Endodermal cell (in vitro differentiated cells): ENCODE measurements at places on chromosomes 3 and 15. TPM values are rescaled to one million over a fixed set of nuclear protein-coding genes. Genes with fewer than 3 reads are reported as not detected.

DNA sequence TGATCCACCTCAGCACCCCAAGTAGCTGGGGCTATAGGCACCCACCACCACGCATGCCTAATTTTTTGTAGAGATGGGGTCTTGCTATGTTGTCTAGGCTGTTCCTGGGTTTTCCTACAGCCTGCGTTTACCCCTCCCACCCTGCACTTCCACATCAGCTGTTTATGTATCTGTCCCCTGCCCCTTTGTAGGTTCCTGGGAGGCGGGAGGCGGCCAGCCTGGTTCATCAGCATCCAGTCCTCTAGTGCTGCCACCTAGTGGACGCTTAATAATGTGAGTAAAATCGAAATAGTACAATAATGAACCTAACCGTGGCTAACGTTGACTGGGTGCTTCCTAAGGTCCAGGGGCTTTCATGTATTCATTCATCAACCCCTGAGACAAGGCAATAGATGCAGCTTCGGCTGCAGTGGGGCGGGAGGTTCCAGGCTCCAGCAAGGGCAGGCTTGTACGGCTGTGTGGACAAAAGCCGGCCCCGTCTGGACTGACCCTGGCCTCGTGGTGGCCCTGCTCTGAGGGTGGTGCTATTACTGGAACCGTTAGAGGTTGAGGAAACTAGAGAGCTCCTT lies 1.2 kb upstream of the LCTL start:
- peaks cover 3% of the 10 kb centered on the region for H3K4me1 ChIP-seq
- no peak overlapping the region for H3K4me3 ChIP-seq
- no peaks in the 10 kb centered on the region for H3K27me3 ChIP-seq
- no peaks in the 10 kb centered on the region for H3K36me3 ChIP-seq

Gene ADAMTS9
- 27.5 to 38.0 TPM (median 33.6 TPM) in 3 replicates for total RNA-seq

- H3K27me3 ChIP-seq: no peaks in the 10 kb centered on the region
- H3K36me3 ChIP-seq: no peaks in the 10 kb centered on the region
- H3K4me3 ChIP-seq: no peak overlapping the region
- no peak for DNase-seq
- no peak overlapping the region for H3K27ac ChIP-seq
- H3K4me1 ChIP-seq: no peaks in the 10 kb centered on the region
These were observed 950.1 kb downstream of the FHIT start for GRCh38 chr3:60301142-60301541.

Gene ADAMTS7
- total RNA-seq: 42.5 and 55.8 TPM in 2 replicates

Gene UBAP1L
- 1.5 to 4.3 TPM (median 3.4 TPM) in 3 replicates for total RNA-seq

Gene SYNPR
- total RNA-seq: 0.34 TPM in 1 of 3 replicates, not detected in the others

GRCh38 chr3:194871864-194872668 lies 186.4 kb downstream of the FAM43A start:
- H3K4me3 ChIP-seq: no peak overlapping the region
- H3K4me1 ChIP-seq: peaks cover 7% of the 10 kb centered on the region
- peak; percentile 62 for DNase-seq
- no peaks in the 10 kb centered on the region for H3K27me3 ChIP-seq
- no peaks in the 10 kb centered on the region for H3K36me3 ChIP-seq

Gene HRG
- total RNA-seq: not detected in 2 replicates

Gene CELSR3
- 17.3 and 20.7 TPM in 2 replicates for total RNA-seq

- H3K27me3 ChIP-seq: no peaks in the 10 kb centered on the region
- peaks cover 11% of the 10 kb centered on the region for H3K4me1 ChIP-seq
- no peak for DNase-seq
- H3K36me3 ChIP-seq: no peaks in the 10 kb centered on the region
- H3K27ac ChIP-seq: no peak overlapping the region
- no peak overlapping the region for H3K4me3 ChIP-seq
These were observed 261.7 kb downstream of the SLC9A9 start for GRCh38 chr3:143586576-143586975.

DNA sequence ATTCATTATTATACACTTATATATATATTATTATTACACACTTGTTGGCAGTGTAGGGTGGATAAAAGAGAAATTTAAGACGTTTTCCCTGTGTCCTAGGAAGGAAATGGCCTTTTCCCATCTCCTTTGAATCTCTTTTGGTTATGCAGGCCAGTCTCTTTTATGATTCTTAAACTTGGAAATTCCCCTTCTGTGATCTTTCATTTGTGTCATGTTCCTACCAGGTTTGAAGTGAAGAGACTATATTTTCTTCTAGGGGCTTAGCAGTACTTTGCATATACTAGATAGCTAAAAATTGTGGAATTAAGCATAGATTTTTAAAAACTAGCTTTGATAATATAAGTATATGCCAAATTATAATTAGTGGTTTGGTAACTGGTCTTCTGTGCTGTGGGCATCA lies 58.5 kb downstream of the BBX start:
- no peak overlapping the region for H3K27ac ChIP-seq
- peaks cover 4% of the 10 kb centered on the region for H3K4me1 ChIP-seq
- H3K36me3 ChIP-seq: no peaks in the 10 kb centered on the region
- no peak for DNase-seq
- H3K4me3 ChIP-seq: no peak overlapping the region

- H3K27ac ChIP-seq: no peak overlapping the region
- no peaks in the 10 kb centered on the region for H3K36me3 ChIP-seq
- no peak for DNase-seq
- H3K27me3 ChIP-seq: no peaks in the 10 kb centered on the region
- H3K4me1 ChIP-seq: no peaks in the 10 kb centered on the region
These were observed 107.7 kb upstream of the NEO1 start for GRCh38 chr15:72944565-72944964.

DNA sequence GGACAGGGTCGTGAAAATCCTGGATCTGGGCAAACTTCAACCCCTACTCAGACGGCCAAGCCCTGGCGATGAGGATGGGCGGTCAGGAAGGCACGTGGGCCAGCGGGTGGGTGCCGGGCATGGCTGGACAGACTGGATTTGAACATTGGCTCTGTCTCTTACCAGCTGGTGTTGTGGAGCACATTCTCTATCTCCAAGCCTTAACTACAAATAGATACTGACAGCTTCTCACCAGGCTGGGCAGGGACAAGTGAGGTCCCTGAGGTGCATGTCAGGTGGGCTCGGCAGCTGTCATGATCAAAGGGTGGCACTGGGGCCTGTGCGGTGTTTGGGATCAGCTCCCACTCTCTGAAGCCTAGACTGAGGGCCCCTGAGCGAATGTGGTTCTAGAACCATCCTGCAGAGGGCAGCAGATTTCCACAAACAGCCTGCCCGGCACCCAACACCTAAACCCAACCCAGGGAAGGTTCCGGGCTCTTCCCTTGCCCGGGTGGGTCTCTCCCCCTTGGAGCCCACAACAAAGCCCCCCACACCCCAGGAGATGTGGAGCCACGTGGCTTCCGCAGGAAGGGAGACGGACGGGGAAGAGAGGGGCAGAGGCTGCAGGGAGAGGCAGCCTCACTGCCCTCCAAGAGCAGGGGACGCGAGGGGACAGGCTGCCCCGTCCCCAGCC lies 58.4 kb downstream of the RGMA start:
- peak; percentile 93 for DNase-seq
- H3K27ac ChIP-seq: peak overlapping the region; percentile 53
- H3K27me3 ChIP-seq: no peaks in the 10 kb centered on the region
- H3K36me3 ChIP-seq: peaks cover 28% of the 10 kb centered on the region

GRCh38 chr15:59491062-59491461 lies 53.1 kb downstream of the FAM81A start:
- no peaks in the 10 kb centered on the region for H3K27me3 ChIP-seq
- no peak overlapping the region for H3K27ac ChIP-seq
- no peaks in the 10 kb centered on the region for H3K4me1 ChIP-seq
- no peak overlapping the region for H3K4me3 ChIP-seq
- no peaks in the 10 kb centered on the region for H3K36me3 ChIP-seq

DNA sequence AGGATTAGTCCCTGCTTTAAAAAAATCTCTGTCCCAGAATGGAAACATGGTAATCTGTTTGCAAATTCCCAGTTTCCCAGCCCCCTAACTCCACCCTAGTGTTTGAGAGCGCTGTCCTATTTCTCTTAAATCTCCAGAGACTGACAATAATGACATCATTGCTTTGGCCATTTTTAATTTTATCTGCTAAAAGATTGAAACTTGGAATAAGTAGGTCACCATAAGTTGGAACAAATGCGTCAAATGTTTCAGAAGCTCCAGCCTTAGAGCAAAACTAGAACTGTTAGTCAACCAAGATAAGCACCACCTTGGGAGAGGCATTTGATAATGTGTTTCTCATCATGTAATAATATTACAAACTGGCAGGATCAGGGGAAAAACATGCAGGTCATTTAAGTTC lies 25.7 kb upstream of the MB21D2 start:
- H3K27ac ChIP-seq: no peak overlapping the region
- H3K27me3 ChIP-seq: no peaks in the 10 kb centered on the region
- H3K4me1 ChIP-seq: no peaks in the 10 kb centered on the region
- H3K4me3 ChIP-seq: no peak overlapping the region
- H3K36me3 ChIP-seq: no peaks in the 10 kb centered on the region
- DNase-seq: no peak

Gene NAALADL2
- total RNA-seq: 1.8 TPM in 2 replicates
